ENCODE measurements at places on chromosomes 5 and 9.

DNA sequence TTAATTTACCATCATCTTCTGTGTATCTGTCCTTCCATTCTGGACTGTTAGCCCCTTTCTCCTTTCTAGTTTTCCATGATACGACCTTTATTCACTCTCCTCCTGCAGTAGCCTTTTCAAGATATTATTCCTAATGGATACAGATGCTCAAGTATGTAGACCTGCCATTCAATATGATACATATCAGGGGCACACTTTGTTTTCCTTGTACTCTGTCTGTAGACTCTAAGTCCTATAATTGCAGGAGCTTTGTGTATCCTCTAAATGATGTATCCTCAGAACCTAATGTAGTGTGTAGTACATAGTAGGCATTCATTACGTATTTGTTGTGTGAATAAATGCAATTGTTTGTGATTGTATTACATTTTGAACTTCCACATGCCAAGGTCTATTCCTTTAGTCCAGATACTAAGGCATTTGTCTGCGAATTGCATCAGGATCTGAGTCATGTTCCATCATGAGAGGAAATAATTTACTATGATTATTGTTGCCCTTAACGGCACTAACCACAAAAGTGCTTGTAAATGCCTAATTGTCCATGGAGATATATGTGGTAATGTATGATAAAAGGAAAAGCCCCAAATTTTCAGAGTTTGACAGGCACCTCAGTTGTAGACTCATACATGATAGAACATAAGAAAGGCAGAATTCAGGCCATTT lies 57.1 kb upstream of the IZUMO3 start:
- DNase-seq, result no peak

DNA sequence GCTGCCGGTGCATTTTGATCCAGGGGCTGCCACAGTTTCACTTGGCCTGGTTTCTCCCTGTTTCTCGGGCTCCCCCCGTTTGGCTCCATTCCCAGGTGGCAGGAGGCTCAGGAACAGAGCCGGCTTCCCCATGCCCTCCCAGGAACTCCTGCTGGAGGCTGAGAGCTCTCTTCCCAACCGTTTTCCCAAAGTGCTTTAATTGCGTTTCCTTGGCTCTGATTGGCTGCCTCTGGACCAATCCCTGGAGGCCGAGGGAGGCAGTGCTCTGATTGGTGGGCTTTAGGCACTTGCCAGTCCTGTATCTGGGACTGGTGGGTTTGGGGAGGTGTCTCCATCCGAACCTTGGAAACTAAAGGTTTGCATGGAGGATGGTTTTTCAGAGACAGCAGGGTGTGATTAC lies 4.9 kb downstream of the TSPAN17 start:
- no peak for DNase-seq

GRCh38 chr5:78649211-78649695 lies 681 bp upstream of the LHFPL2 start:
- no peak for DNase-seq

DNA sequence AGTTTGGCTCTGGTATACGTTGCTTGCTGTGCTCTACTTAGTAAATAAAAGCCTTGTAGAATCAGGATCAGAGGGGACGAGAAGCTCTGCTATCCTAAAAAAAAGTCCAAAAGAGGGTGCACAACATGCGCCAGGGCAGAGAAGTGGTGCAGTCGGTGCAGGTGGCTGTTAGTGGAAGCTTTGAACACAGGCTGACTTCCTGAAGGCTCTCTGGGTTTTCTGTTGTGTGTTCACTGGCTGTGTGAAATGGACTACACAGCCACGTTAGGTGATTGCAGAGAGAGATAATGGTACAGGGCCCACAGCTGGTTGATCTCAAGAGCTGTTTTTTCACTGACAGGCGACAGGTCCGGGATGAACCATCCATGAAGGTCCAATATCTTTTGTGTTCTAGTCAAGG lies 167.4 kb downstream of the TMEM167A start:
- DNase-seq, result no peak
